ENCODE measurements at places on chromosomes 16 and 17. TPM values are rescaled to one million over a fixed set of nuclear protein-coding genes. Genes with fewer than 3 reads are reported as not detected.

PRSS22 gene
- not detected for polyA plus RNA-seq

ADGRG1 gene
- polyA plus RNA-seq: not detected

ASIC2 gene
- polyA plus RNA-seq: not detected

ZNF785 gene
- polyA plus RNA-seq: 12.4 TPM

IGSF6 gene
- not detected for polyA plus RNA-seq

TNFSF12 gene
- polyA plus RNA-seq: 0.95 TPM

TLCD2 gene
- polyA plus RNA-seq: 0.73 TPM

KRTAP2-3 gene
- not detected for polyA plus RNA-seq

SNX20 gene
- polyA plus RNA-seq: not detected

KRTAP1-1 gene
- not detected for polyA plus RNA-seq

NPIPB6 gene
- 0.96 TPM for polyA plus RNA-seq

ABCC6 gene
- 0.46 TPM for polyA plus RNA-seq

SYNGR3 gene
- 69.1 TPM for polyA plus RNA-seq

EME1 gene
- 28.7 TPM for polyA plus RNA-seq

CCT6B gene
- 0.67 TPM for polyA plus RNA-seq

SLC2A4 gene
- polyA plus RNA-seq: 2.6 TPM

HOXB1 gene
- polyA plus RNA-seq: not detected

SBK1 gene
- polyA plus RNA-seq: 0.03 TPM

MYCBPAP gene
- not detected for polyA plus RNA-seq

OR1A1 gene
- polyA plus RNA-seq: not detected

FBXO39 gene
- not detected for polyA plus RNA-seq

FMNL1 gene
- 16.6 TPM for polyA plus RNA-seq

DNAJA2 gene
- polyA plus RNA-seq: 29.2 TPM

WSCD1 gene
- not detected for polyA plus RNA-seq

EMP2 gene
- 0.89 TPM for polyA plus RNA-seq

TBC1D28 gene
- polyA plus RNA-seq: 0.07 TPM

PLEKHG4 gene
- polyA plus RNA-seq: 33.5 TPM

TMEM219 gene
- polyA plus RNA-seq: 62.8 TPM

PRAC1 gene
- not detected for polyA plus RNA-seq

CLEC18C gene
- 0.60 TPM for polyA plus RNA-seq

ZG16 gene
- not detected for polyA plus RNA-seq

CA7 gene
- polyA plus RNA-seq: 0.05 TPM

HSF5 gene
- polyA plus RNA-seq: 0.04 TPM

RRAD gene
- polyA plus RNA-seq: 0.12 TPM

SLC35G6 gene
- not detected for polyA plus RNA-seq

YBX2 gene
- polyA plus RNA-seq: not detected

IL21R gene
- 0.15 TPM for polyA plus RNA-seq

PLA2G10 gene
- not detected for polyA plus RNA-seq

P3H4 gene
- 3.3 TPM for polyA plus RNA-seq

KRT17 gene
- not detected for polyA plus RNA-seq

CCDC200 gene
- polyA plus RNA-seq: not detected

COTL1 gene
- 91.2 TPM for polyA plus RNA-seq

NPIPB9 gene
- 1.2 TPM for polyA plus RNA-seq

Measured in K562 (cell line).